H9 (cell line): ENCODE measurements at places on chromosomes 5 and 9. TPM values are rescaled to one million over a fixed set of nuclear protein-coding genes. Genes with fewer than 3 reads are reported as not detected.

Gene ISOC1
- 21.6 and 23.0 TPM in 2 replicates for total RNA-seq

Gene PCDHB6
- total RNA-seq = 0.22 TPM in 1 of 2 replicates, not detected in the other

Gene CHMP5
- total RNA-seq = 47.6 and 51.9 TPM in 2 replicates

Gene BBLN
- 72.5 and 74.9 TPM in 2 replicates for total RNA-seq

Gene DNAI1
- 0.22 and 0.83 TPM in 2 replicates for total RNA-seq

Gene MARCOL
- not detected in 2 replicates for total RNA-seq

Gene SLC46A2
- total RNA-seq = not detected in 2 replicates

Gene GPR21
- 0.87 and 1.0 TPM in 2 replicates for total RNA-seq

Gene PDCD1LG2
- total RNA-seq = not detected in 2 replicates

Gene INSYN2B
- not detected in 2 replicates for total RNA-seq

Gene FGF1
- total RNA-seq = 3.2 and 4.6 TPM in 2 replicates

- no peaks in the 10 kb centered on the region for H3K27me3 ChIP-seq
- no peak for DNase-seq
- H3K27ac ChIP-seq = no peak overlapping the region
- H3K4me1 ChIP-seq = no peaks in the 10 kb centered on the region
- H3K4me3 ChIP-seq = no peak overlapping the region
- H3K36me3 ChIP-seq = no peaks in the 10 kb centered on the region
Measured at GRCh38 chr9:70801181-70801829, 320.1 kb downstream of the TRPM3 start.

- H3K36me3 ChIP-seq = peaks cover 3% of the 10 kb centered on the region
- no peak for DNase-seq
- no peak overlapping the region for H3K27ac ChIP-seq
- no peaks in the 10 kb centered on the region for H3K4me1 ChIP-seq
- H3K4me3 ChIP-seq = no peak overlapping the region
Measured at GRCh38 chr9:3343671-3344070, 182.1 kb downstream of the RFX3 start.

GRCh38 chr5:59259237-59259636 lies 634.3 kb downstream of the PDE4D start:
- no peak overlapping the region for H3K4me3 ChIP-seq
- H3K4me1 ChIP-seq = no peaks in the 10 kb centered on the region
- DNase-seq = no peak

DNA sequence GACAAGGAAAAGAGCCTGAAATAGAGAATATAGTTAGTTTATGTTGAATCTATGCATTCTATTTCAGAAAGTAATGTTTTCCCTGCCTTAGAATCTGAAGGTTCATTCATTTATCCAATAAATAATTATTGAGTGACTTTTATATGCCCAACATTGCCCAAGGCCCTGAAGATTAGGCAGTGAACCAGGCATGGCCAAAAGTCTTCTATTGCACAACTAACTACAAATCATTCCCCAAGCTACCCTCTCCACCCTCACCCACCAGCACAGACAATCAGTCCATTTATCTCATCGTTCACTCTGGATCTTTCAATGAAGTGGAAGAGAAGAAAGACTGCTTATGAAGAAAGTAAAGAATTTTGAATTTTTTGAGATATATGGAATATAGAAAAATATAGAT lies 268.4 kb downstream of the PLK2 start:
- H3K36me3 ChIP-seq = no peaks in the 10 kb centered on the region
- no peak overlapping the region for H3K4me3 ChIP-seq
- DNase-seq = no peak
- H3K27me3 ChIP-seq = no peaks in the 10 kb centered on the region

DNA sequence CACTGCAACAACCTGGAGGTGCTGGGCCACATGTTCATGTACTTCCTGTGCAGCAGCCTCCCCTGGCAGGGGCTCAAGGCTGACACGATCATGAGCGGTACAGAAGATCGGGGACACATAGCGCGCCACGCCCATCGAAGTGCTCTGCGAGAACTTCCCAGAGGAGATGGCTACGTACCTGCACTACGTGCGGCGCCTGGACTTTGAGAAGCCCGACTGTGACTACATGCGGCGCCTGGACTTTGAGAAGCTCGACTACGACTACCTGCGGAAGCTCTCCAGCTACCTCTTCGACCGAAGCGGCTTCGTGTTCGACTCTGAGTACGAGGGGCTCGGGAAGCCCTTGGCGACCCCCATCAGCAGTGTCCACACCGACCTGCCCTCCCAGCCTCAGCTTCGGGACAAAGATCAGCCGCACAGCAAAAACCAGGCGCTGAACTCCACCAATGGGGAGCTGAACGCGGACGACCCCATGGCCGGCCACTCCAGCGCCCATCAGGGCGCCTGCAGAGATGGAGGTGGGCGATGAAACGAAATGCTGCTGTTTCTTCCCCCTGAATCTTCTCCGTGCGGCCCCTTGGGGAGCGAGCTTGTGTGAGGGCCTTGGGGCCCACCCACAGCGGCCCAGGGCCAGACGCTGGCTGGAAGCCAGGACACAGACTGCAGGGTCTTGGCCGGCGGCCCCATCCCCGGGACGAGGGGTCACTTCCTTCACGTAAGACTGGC lies 56.5 kb downstream of the JAK2 start:
- no peak overlapping the region for H3K4me3 ChIP-seq
- no peak for DNase-seq
- peaks cover 7% of the 10 kb centered on the region for H3K36me3 ChIP-seq
- H3K27me3 ChIP-seq = no peaks in the 10 kb centered on the region
- H3K4me1 ChIP-seq = no peaks in the 10 kb centered on the region
- H3K27ac ChIP-seq = no peak overlapping the region

DNA sequence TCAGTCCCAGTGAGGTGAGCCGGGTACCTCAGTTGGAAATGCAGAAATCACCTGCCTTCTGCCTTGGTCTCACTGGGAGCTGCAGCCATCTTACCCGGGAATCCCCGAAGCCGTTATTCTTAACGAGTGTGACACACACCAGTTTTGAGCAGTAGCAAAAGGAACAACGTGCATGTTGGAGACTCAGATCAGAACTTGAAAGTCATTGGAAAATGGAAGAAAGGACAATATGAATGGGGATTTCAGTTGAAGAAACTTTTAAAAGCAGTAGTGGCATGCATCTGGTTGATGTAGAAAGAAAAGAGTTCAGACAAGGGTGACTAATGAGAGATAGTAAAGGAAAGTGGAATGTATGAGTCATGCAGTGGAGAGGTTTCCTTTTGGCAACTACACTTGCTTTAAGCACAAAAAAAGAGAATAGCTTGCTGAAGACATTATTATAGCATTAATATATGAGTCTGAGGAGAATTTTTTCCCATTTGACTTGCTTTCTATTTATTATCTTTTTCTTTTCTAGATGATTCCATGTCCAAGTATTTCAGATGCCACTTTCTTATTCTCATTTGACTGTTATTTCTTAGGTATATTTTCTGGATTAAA lies 44.4 kb upstream of the ANKDD1B start:
- H3K4me3 ChIP-seq = no peak overlapping the region
- H3K4me1 ChIP-seq = no peaks in the 10 kb centered on the region
- DNase-seq = no peak
- H3K27me3 ChIP-seq = no peaks in the 10 kb centered on the region
- peaks cover 32% of the 10 kb centered on the region for H3K36me3 ChIP-seq
- H3K27ac ChIP-seq = no peak overlapping the region

DNA sequence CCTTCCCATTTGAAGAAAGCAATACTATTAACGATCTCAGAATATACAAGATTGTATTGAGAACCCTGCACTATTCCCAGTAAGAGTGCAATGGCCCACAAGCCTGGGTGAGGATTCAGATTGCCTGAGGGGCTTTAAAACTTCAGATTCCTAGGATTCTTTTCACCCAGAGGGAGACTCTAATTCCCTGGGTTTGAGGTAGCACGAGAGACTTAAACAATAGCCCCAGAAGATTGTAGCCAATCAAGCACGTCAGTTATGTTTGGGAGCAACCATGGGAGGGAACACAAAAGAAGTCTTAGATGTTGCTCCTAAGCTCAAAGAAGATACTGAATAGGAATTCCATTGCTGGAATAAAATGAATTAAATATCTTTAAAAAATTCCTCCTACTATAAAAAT lies 17.9 kb downstream of the MRPS27 start:
- H3K27ac ChIP-seq = peak overlapping the region; percentile 42
- peaks cover 13% of the 10 kb centered on the region; the same call in 1 of the 2 replicates for H3K4me1 ChIP-seq
- H3K4me3 ChIP-seq = 0 out of 2 replicates have a peak overlapping the region, but pooled peaks have one; percentile 1
- peaks cover 14% of the 10 kb centered on the region for H3K36me3 ChIP-seq
- peak; percentile 68 for DNase-seq

- no peaks in the 10 kb centered on the region for H3K27me3 ChIP-seq
- H3K4me1 ChIP-seq = no peaks in the 10 kb centered on the region; the same call in 1 of the 2 replicates
- H3K4me3 ChIP-seq = no peak overlapping the region
- no peak for DNase-seq
Measured at GRCh38 chr5:172542651-172543131, 88.4 kb upstream of the SH3PXD2B start.

DNA sequence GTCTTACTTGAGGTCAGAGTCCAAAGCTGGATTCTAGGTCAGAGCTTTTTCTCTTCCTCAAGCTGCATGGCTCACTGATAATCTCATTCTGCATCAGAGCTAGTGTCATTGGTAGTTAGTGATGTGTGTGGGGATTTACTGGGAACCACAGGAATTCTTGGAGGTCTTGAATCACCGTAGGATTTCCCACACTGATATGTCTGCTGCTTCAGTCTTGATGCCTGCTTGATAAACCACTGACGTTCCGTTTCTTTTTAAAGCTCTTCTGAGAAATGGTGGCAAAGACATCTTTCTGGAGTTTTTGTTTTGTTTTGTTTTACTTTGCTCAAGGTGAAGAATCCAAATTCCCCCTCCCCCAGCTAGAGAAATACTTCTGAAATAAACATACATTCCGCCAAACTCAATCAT lies 1.2 kb upstream of the GARIN3 start:
- no peak overlapping the region for H3K27ac ChIP-seq
- no peaks in the 10 kb centered on the region for H3K36me3 ChIP-seq
- H3K4me1 ChIP-seq = no peaks in the 10 kb centered on the region
- H3K4me3 ChIP-seq = no peak overlapping the region
- no peaks in the 10 kb centered on the region for H3K27me3 ChIP-seq

DNA sequence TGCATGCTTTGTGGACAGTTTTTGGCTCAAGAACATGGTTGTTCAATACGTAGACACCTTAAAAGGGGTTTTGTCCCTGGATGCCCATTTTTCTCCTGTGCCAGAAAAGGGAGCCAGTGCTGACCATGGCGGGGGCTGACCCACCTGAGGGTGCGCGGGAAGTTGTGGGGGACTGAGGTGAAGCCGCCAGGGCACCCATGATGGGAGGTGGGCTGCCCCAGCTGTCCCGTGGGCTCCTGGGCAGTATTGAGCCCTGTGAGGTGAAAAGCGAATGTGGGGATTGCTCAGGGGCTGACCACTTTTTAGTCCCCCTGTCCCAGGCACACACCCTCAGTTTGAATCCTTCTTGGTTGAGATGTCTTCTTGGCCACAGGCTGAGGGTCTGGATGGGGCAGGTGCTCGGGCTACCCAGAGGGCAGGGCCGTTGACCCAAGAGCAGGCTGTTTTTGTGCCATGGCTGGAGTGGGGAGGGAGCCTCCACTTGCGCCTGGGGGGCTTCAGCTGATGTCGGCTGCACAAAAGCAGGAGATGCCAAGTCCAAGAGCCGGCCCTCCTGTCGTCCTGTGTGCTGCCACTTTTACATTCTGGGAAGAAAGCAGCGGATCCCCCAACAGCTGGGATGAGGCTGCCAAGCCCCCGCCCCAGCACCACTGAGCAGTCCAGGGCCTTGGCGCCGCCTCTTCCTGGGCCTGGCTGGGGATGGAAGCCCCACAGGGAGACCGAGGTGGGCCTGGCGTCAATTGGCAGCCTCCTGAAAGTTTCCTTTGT lies 120.1 kb downstream of the WNK2 start:
- H3K27ac ChIP-seq = no peak overlapping the region
- no peak overlapping the region for H3K4me3 ChIP-seq
- peaks cover 3% of the 10 kb centered on the region for H3K36me3 ChIP-seq
- H3K4me1 ChIP-seq = no peaks in the 10 kb centered on the region

DNA sequence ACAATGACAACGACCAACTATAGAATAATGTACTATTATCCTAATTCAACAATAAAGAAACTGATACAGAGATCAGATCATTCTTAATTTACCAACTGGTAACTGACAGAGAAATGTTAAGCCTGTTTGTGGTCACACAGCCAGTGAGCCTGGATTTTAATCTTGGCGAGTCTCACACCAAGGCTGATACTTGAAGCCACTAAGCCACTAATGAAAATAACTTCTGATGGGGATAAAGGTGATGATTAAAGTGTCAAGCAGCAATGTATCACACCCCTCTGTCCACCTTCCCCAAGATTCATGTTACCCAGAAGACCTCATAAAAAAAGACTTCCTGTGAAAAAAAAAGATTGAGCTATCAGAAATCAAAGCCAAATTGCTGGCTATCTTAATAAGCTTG lies 350.5 kb downstream of the SPOCK1 start:
- no peak overlapping the region for H3K27ac ChIP-seq
- no peak for DNase-seq
- H3K4me3 ChIP-seq = no peak overlapping the region
- H3K27me3 ChIP-seq = no peaks in the 10 kb centered on the region
- no peaks in the 10 kb centered on the region for H3K36me3 ChIP-seq

GRCh38 chr5:82850393-82850792 lies 226.8 kb downstream of the TMEM167A start:
- no peaks in the 10 kb centered on the region for H3K27me3 ChIP-seq
- no peaks in the 10 kb centered on the region for H3K36me3 ChIP-seq
- no peak for DNase-seq
- no peaks in the 10 kb centered on the region; the same call in 1 of the 2 replicates for H3K4me1 ChIP-seq
- no peak overlapping the region for H3K4me3 ChIP-seq

DNA sequence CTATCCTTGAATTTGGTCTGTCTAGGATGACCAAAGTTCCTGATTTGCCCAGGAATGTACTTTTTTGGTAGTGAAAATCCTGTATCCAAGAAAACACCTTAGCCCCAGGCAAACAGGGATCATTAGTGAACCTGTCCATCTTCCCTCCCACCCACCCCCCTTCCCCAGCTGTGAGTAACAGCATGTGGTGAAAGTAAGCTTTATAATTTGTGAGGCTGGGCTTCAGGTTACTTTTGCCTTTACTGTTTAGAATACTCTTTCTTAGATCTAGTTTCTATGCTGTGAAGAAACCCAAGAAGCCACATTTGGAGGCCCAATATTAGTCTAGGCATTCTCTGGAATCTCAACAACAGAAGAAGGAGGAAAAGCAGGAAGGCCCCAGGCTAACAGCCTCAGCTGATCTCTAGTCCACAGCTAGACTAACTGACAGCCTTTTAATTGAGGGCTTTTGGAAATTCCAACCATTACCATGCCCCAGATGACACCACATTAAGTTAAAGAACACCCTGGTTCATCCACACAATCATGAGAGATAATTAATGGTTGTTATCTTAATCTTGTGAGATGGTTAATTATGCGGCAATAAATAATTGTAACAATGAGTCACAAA lies 703.0 kb upstream of the NUDT12 start:
- no peak overlapping the region for H3K27ac ChIP-seq
- no peak overlapping the region for H3K4me3 ChIP-seq

DNA sequence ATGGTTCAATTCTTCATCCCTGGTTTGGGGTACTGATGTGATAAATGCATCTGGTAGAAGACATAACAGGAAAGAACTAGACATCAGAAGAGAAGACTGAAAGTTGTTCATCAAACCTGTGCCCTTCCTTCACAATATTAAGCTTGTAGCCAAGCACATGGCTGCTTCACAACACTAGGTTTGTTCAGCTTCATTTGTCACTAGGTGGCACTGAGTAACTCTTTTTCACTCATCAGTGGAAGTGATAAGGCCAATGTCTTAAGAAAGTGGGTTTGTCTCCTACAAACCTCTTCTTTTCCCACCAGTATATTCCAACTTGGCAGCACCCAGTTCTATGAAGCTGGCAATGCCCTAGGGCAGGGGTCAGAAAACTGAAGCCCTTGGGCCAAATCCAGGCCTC lies 26.9 kb downstream of the ZNF484 start:
- H3K4me1 ChIP-seq = no peaks in the 10 kb centered on the region
- no peak overlapping the region for H3K4me3 ChIP-seq
- DNase-seq = no peak
- peaks cover 87% of the 10 kb centered on the region for H3K36me3 ChIP-seq
- no peak overlapping the region for H3K27ac ChIP-seq
